CD4-positive, alpha-beta T cell treated with Interferon alpha-2 for 1 hour (primary cell): ENCODE measurements at places on chromosomes 7 and 10.
A peak's percentile ranks its signal among the peaks of the same experiment; 100 is the strongest.

DNA sequence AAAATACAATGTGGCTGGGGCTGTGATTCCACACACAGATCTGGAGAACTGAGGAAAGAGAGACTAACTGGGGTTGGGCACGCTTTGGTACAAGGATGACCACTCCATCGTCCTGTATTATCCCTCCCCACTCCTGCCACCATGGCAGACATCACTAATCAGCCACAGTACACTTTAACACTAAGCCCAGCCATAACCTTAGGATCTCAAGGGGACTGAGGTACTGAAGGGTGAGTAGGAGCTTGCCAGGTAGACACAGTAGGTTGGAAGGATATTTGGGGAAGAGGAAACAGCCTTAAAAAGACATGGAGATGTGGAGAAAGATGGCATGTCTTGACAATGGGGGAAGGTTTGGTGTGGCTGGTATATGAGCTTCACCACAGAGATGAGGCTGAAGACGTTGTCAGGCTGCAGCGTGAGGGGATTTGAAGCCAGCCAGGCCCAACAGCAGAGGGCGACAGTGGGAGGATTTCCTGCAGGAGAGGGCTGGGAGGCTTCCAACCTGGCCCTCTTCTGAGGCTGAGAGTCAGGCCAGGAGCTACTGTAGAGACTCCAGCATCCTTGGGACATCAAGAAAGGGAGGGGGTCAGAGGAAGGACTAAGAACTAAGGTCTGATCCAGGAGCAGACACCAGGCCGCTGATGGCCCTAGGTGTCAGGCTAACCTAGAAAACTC is 58.6 kb upstream of the COL13A1 start:
- no peak for DNase-seq

GRCh38 chr10:6741541-6741941 is 161.5 kb upstream of the PRKCQ start:
- no peak for DNase-seq

DNA sequence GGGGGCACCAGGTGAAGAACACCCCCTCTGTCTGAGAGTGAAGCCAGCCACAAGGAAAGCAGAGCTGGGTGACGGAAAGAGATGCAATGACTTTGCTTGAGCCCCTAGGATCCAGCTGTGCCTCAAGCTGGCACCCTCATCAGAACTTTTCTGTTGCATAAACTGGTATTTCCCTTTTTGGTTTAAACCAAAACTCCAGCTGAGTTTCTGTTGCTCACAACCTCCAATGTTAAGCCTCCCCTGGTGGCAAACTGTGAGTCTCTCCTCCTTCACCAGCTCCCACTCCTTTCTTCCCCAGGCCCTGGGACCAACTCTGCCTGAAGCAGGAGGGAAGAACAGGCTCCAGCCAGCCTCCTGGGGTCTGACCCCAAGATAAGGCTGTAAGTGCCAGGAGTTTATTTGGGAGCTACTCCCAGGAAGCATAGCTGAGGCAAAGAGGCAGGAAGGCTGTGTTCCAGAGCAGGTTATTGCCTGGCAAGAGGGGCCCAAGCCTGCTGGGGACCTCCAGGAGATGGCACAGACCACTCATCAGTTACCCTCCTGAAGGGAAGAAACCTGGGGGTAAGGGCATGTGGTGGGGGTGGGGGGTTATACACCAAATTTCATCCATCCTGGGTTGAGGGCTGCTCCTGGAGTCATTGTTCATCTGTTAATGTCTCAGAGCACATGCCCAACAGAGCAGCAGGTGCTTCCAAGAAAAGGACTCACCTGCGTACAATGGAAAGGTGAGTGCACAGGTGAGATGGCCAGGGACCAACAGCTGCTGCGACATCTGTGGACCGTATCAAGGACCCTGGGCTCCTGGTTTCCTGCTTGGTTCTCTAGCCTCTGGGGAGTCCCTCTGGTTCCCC is 73.3 kb upstream of the NANOS1 start:
- no peak for DNase-seq

- DNase-seq: no peak
Measured at GRCh38 chr10:30493609-30494530, 59.9 kb downstream of the MAP3K8 start.

DNA sequence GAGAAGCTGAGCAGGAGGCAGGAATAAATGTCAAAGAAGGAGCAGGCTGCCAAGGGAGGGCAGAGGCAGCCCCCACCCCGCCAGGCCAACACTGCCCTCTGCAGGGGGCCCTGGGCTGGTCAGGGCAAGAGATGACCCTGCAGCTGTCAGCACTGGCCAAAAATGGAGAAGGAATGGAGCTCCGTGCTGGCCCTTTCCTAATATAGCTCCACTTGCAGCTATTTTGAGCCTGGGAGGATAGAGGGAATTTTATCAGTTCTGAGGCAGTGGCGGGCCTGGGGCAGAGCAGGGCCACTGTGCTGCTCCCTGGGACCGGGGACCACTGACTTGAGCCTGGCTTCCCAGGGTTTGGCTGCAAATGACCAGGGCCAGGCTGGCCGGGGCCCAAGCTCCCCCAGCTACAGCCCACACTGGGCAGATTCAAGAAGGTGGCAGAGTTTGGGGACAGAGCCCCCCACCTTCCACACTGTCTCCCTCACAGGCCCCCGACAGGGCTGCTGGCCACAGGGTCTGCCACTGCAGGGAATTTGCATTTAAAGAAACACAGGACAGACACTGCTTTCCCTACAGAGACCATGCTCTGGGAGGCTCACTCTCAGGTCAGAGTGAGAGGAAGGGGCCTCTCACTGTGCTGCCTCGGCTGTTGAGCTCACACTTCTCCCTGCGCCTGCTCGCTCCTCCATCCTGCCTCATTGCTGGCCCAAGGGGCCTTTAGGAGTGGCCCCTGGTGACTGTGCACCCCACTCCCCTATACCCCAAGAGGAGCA is 16.2 kb downstream of the LDB3 start:
- DNase-seq: no peak

GRCh38 chr10:24721229-24722106 is 2.2 kb downstream of the ARHGAP21 start:
- no peak for DNase-seq

GRCh38 chr7:44148961-44149536 is 7.9 kb upstream of the MYL7 start:
- no peak for DNase-seq

DNA sequence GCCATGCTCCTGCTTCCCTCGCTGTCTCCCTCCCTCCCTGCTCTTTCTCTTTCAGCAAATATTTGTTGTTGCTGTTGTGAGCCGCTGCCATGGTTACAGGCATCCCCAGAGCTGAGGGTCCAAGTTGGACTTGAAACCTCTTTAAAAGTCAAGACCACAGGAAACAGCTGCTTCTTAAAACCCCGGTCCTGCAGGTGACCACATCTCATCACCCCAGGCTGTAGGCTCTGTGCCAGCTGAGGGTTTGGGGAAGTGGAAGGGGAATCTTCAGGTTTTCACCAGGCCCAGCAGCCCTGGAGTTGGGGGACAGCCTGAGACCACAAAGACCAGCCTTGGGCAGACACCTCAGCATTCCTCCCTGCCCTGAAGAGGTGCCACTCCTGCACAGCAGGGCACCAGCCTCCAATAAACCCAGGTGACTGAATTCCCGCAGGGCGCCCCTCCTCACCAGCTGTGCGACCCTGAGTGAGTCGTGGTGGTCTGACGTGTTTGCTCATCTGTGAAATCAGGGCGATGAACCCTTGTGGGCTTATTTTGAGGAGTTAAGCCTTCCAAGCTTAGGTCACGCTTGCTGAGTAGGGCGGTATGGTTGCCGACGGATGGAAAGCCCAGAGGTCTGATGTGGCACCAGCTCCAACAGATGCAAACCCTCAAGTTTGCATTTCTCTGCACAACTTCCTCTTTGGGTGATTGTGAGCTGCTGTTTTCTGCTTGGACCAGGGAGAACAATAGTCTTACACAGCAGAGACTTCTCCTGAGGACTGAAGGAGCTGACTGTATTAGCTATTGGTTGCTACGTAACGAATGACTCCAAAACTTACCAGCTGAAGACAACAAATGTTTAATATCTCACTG is 24.8 kb downstream of the NPTX2 start:
- peak; percentile 6 for DNase-seq

GRCh38 chr7:47475880-47476227 is 106.1 kb downstream of the TNS3 start:
- DNase-seq: no peak

DNA sequence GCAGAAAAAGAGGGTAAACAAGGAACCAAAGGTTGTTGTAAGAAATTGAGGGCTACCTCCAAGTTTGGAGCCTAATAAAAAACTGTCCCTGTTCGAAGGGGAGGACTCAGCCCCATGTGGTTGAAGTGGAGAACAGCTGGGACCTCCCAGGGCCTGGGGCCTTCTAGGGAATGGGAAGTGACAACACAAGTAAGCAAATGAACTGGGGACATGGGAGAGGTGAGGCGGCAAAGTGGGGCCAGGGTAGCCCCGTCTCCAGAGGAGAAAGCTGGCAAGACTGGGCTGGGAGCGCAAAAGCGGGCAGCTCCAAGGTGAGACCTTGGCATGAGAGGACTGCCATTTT is 198.1 kb downstream of the ZNF438 start:
- no peak for DNase-seq

- no peak for DNase-seq
Measured at GRCh38 chr7:28474640-28475039, 62.3 kb downstream of the CREB5 start.

DNA sequence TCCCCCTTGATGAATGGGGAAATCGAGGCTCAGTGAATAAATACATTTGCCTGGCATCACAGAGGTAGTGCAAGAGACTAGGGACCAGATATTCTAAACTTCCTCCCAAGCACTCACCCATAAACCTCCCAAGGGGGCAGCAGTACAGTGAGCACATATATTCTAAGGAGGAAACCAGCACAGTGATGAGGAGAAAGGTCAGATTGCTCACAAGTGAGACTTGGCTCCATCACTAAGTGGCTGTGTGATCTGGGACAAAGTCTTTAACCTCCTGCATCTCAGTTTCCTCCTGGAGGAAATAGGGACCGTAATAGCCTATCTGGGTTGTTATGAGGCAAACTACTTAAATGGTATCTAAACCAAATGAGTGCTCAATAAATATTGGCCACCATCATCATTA is 4.3 kb downstream of the PLXNA4 start:
- no peak for DNase-seq

DNA sequence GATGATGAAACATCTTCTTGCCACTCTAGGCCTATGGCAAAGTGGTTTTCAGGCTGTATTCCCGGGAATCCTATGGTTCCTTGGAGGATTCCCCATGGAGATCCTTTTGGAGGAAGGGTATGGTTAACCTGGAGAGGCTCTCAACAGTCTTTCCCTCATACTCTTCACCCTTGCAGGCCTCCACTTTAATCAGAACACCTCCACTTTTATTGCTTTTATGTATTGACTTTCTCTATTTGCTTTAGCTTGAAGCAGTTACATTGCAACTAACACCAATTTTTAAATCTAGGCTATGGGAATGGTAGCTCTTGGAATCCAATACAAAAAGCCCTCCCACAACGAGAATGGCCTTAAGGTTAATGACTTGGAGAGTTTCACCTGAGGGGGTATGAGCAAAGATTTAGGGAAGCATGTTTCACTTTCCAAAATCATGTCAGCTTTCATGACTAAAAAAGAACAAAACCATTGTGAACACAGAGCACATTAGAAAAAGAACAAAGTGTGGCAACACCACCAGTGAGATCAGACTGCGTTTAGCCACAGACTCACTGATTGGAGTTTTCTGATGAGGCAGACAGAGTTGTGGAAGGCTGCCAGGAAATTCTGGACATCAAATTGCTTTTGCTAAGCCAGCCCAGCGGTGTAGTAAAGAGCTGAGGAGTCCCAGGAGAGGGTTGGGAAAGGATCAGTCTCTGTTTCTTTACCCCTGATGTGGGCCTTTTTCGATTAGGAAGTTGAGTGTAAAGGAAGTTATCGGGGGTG is 130.4 kb upstream of the BMPER start:
- DNase-seq: no peak

DNA sequence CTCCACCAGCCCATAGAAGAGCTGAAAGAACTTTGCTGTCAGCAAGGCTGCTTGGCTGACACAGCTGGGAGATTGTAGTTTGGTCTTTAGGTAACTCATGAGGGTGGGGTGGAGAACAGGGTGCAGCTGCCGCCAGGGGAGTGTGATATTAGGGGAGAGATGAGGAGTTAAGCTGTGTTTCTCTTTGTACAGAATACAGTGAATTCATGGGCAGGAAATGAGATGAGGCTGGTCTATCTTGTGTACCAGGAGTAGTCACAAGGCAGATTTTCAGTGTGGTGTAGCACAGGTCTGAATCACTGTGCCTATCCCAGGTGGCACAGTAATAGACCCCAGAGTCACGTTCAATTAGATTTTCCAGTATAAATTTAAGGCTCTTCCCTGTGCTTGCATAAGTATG is 56.6 kb upstream of the TARP start:
- DNase-seq: no peak

GRCh38 chr10:79361726-79362397 is 14.6 kb downstream of the PPIF start:
- DNase-seq: no peak

GRCh38 chr10:102633287-102633686 is 11.0 kb upstream of the TRIM8 start:
- peak; percentile 48 for DNase-seq

- DNase-seq: no peak
Measured at GRCh38 chr7:114175125-114175524, 239.5 kb upstream of the FOXP2 start.

GRCh38 chr7:518630-519483 is 789 bp downstream of the PDGFA start:
- DNase-seq: peak; percentile 30

DNA sequence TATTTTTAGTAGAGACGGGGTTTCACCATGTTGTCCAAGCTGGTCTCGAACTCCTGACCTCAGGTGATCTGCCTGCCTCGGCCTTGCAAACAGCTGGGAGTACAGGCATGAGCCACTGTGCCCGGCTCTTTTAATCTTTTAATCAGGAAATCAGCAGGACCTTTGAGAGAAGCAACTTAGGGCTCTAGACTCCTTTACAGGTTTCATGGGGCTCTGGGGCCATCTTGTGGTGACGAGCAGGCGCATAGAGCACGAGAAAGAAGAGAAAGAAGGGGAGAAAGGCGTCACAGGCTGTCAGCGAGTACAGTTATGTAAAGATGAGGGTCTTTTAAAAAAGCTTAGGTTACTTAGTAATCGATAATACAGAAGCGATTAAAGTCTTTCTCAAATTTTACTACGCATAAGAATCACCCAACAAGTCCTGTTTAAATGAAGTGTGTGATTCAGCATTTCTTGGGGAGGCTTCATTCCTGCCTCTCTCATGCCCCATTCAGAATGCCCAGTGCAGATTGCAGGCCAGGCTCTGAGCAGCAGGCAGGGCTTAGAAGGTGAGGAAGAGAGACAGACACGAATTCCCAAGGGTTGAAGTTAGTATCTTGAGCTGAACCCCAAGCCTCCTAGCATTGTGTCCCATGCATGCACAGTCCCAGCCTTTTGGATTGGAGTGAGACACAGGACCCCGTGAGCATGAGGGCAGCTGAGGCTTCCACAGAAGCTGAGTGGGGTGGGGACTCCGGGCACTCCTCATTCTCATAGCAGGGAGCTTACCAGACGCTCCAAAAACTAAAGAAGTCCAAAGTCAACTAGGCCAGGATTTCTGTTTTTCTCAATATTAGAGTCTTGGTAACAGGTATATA is 23.6 kb upstream of the PFKP start:
- peak; percentile 46 for DNase-seq

- no peak for DNase-seq
Measured at GRCh38 chr7:114930107-114930661, 8.3 kb downstream of the MDFIC start.

- DNase-seq: no peak
Measured at GRCh38 chr10:129288999-129289584, 177.9 kb upstream of the MGMT start.
